ENCODE measurements at places on chromosomes 3 and 15.

- no peak for DNase-seq
These were observed 975.3 kb upstream of the GBE1 start for GRCh38 chr3:82736696-82737277.

DNA sequence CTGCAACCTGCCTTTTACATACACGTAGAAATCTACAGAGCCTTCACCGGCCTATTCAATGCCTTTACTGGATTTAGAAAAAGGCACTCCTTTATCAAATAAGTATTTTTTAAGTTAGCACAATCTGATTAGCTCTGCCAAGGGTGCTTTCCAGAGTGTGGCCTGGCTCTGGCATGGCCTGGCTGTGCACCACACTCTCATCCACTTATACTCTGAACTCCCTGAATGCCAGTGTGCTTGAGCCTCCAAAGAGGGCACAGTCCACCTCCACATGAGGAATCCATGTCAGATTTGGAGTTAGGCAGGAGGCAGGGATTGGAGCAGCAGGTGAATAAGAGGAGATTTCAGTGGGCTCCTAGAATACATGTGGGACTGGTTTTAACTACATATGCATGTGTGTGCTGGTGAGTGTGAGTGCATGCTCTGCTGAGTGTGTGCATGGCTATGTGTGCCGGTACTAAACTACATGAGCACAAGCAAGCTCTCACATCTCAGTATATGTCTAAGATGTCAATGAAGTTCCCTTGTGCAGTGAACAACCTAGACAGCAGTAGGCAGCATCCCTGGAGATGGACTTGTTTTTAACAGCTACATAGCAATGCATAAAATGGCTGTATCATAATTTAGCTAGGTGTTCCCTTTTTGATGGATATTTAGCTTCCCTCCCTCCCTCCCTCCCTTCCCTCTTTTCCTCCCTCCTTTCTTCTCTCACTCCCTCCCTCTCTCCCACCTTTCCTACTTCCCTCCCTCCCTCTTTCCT, 17.8 kb upstream of the ZFAND6 start:
- no peak for DNase-seq

DNA sequence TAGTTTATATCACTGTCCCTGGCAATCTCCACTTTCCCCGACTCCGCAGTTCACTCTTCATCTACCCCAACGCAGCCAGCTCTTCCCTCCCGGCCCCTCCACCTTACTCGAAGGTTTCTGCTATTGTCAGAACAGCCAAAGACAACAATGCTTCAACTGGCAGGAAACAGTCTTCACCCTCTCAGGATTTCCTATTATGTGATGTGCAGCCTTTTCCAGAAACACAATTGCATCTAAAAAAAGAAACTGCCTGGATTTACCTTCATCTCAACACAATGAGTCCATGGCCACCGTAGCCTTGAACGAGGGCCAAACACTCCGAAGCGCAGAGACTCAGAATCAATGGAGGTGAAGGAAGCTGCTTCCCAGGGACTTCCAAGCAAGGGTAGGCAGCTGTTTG, 182.1 kb upstream of the TSC22D2 start:
- DNase-seq: no peak

- peak; percentile 64 for DNase-seq
These were observed 41.2 kb downstream of the LIPC start for GRCh38 chr15:58472821-58473581.

DNA sequence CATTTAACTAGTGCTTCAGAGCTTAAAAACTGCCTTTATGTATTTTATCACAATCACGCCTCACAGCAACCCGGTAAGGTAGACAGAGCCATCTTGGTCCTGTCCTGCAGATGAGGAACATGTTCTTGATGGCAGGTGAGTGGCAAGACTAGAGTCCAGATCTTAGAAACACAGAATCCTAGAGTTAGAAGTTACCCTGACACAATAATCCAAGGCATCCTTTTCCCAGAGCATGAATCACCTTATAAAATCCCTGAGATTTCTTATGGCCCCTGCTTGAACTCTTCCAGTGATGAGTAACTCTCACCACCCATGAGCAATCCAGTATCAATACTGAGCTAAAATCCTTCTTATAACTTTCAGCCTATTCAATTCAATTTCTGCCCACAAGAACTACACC, 16.9 kb downstream of the POPDC2 start:
- no peak for DNase-seq

DNA sequence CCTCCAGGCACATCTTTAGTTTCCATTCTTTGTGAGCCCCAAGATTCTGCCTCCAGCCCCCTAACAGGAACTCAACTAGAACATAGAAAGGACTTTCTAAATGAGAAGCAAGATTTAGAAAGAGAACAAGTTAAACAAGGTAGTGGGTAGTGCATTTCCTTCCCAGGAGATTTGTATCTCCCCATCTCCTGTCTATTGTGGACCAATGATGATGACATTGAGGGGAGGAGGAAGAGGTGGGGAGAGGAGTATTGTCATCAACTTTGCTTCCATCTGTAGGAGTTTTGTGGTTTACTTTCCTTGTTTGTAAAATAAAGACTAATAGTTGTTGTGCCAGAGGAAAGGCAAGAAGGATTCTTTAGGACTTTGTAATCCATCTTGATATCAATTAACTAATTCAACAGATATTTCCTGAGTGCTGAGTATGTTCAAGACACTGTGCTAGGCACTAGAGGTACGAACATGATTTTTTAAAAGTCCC, 235.3 kb upstream of the ROPN1 start:
- no peak for DNase-seq

- DNase-seq: no peak
These were observed 148.8 kb upstream of the NUDT16 start for GRCh38 chr3:131232711-131233267.

GRCh38 chr3:47636921-47637320, 58.3 kb upstream of the CSPG5 start:
- no peak for DNase-seq

GRCh38 chr3:81761904-81762580, 597 bp upstream of the GBE1 start:
- no peak for DNase-seq

GRCh38 chr3:45701172-45701867, 12.1 kb downstream of the SACM1L start:
- DNase-seq: no peak

GRCh38 chr15:45122719-45123118, 7.0 kb downstream of the DUOXA1 start:
- no peak for DNase-seq

DNA sequence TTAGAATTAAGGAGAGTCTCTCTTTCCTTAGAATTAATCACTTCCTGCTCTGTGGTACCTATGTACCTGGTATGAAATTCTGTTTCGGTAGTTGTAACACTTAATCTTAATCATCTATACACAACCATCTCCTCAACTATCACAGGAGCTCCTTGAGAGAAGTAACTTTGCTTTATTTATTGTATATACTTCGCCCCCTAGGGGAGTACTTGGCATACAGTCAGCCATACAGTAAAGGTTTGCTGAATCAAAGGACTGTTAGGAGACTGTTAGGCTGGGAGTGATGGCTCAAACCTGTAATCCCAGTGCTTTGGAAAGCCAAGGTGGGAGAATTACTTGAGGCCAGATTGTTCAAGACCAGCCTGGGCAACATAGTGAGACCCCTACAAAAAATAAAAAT, 44.7 kb downstream of the RORA start:
- no peak for DNase-seq

- no peak for DNase-seq
These were observed 18.4 kb downstream of the HDAC11 start for GRCh38 chr3:13498354-13499060.
